Activated CD4-positive, alpha-beta T cell treated with anti-CD3 and anti-CD28 coated beads for 4 hours (primary cell): ENCODE measurements at places on chromosomes 6 and 20.

DNA sequence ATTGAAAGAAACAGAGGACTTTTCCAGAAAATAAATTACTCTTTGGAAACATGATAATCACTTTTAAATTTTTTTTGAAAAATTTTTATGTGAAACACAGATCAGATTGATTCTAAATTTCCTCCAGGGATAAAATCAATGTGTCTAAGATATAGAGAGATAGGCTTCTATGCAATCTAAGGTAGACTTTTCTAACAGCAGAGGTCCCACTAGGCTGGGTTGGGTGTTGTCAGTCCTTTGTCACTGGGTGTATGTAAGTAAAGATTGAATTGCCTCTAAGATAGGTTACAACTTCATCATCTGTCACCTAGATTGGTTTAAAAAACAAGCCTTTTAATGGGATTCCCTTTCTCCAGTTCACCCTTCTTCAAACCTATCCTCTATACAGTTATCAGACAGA lies 449.9 kb downstream of the DHX35 start:
- DNase-seq, result no peak

DNA sequence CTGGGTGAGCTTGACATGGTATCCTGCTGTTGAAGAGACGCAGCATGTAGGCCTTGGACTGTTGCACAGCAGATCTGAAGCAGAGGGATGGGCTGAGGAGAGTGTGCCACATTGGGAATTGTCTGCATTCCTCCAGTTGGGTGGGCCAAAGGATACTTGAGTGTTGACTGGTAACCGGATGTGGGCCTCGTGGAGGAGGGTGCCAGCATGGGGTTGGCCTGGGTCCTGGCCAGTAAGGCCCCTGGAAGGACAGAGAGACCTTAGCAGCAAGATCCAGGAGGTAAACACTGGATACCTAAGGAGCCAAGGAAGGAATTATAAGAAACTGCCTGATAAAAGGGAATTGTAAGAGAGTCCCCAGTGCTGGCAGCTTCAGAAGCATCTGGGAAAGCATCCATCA lies 76.9 kb downstream of the FIG4 start:
- DNase-seq, result no peak

- DNase-seq, result no peak
Observed at GRCh38 chr6:7419065-7419464, 29.5 kb downstream of the RIOK1 start.

DNA sequence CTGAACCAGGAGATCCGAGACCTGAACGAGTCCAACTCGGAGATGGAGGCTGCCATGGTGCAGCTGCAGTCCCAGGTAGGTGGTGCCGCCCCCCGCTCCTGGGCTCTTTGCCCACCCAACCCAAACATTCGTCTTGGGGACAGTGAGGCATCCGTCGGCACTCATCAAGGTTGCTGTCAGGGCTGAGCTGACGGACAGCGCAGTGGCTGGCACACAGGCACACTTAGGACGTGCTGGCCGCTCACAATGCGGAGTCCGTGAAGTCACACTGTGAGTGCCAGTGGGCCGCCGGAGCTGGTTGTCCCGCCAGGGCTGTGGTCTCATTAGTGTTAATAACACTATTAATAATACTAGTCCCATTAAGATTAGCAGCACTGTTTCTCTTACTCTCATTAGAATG lies 18.2 kb upstream of the PCMTD2 start:
- no peak for DNase-seq

- DNase-seq, result no peak
Observed at GRCh38 chr6:96016334-96017069, 728 bp downstream of the FUT9 start.

GRCh38 chr6:14399635-14400034 lies 282.1 kb downstream of the CD83 start:
- no peak for DNase-seq

- DNase-seq, result no peak
Observed at GRCh38 chr6:122452509-122452908, 19.1 kb downstream of the SERINC1 start.
